BJ (cell line): ENCODE measurements at places on chromosomes 12 and 14. TPM values are rescaled to one million over a fixed set of nuclear protein-coding genes. Genes with fewer than 3 reads are reported as not detected.

FLVCR2 gene
- polyA plus RNA-seq: 0.64 and 0.70 TPM in 2 replicates

TMCC3 gene
- polyA plus RNA-seq: not detected in 2 replicates

PRPH gene
- not detected in 2 replicates for polyA plus RNA-seq

SIX4 gene
- polyA plus RNA-seq: 4.7 and 7.9 TPM in 2 replicates

KRT6A gene
- not detected in 2 replicates for polyA plus RNA-seq

LRFN5 gene
- 0.05 and 0.07 TPM in 2 replicates for polyA plus RNA-seq

TMEM19 gene
- 18.4 and 28.8 TPM in 2 replicates for polyA plus RNA-seq

ANO4 gene
- polyA plus RNA-seq: 7.1 and 8.0 TPM in 2 replicates

SRRM4 gene
- not detected in 2 replicates for polyA plus RNA-seq

ERBB3 gene
- polyA plus RNA-seq: 4.7 and 6.0 TPM in 2 replicates

GPR137C gene
- polyA plus RNA-seq: 0.18 and 0.34 TPM in 2 replicates

ACVRL1 gene
- 7.8 and 13.1 TPM in 2 replicates for polyA plus RNA-seq

CACNA1C gene
- 10.2 and 14.7 TPM in 2 replicates for polyA plus RNA-seq

GALNT16 gene
- polyA plus RNA-seq: 1.4 and 1.7 TPM in 2 replicates

KRT86 gene
- polyA plus RNA-seq: 1.5 and 2.5 TPM in 2 replicates

GRIN2B gene
- not detected in 2 replicates for polyA plus RNA-seq

SERPINA9 gene
- 0.09 and 0.12 TPM in 2 replicates for polyA plus RNA-seq
